ENCODE measurements at places on chromosomes 3 and 15.

DNA sequence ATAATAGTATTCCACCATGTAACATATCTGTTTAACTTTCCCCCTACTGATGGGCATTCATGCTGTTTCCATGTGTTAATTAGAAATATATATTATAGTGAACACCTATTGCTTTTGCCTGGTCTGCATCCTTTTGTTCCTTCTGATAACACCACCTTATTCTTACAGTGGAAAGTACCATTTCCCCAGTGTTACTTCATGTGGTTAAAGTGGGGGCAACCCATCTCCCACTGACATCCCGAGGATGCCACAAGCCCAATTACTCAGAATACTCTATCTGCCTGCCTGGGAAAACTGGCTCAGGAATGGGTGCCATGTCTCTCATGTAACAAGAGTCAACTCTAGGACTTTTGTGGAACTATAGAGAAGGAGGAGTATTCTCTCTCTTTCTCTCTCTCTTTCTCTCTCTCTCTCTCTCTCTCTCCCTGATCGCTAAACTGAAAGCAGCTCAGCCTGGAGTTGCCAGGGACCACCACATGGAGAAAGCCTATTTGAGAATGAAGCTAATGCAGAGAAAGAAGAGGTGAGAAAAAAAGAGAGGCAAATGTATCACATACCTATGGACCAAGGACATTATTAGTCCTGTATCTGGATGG lies 66.4 kb upstream of the PPIB start:
- DNase-seq: no peak

- no peak for DNase-seq
Observed at GRCh38 chr15:89346516-89347231, 12.1 kb upstream of the POLG start.

DNA sequence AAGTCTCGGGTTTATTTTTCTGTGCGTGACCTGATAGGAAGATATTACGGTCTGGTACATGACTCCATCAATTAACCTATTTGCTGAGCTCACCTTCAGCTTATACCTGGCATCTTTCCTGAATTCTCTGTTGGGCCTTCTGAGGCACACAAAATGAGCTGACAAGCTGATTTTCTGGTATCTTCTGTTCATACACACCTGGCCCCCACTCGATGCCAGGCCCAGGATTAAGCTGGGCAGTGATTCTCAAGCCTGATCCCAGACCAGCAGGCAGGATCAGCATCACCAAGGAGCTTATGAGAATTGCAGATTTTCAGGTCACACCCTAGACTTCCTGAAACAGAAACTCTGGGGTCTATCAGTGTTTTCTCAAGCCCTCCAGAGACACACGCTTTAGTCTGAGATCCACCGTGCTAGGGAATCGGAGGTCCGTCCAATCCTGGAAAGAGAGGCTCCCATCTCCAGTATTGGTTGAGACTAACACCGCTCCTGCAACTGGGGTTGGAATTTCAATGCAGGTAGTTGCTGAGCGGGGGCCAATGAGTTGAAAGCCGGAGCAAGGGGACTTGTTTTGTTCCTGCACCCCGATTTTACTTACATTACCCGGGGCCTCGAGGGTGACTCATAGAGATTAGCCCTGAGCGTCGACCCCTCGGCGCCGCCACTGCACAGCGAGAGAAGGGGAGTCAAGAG lies 636 bp upstream of the EIF1B start:
- DNase-seq: no peak

DNA sequence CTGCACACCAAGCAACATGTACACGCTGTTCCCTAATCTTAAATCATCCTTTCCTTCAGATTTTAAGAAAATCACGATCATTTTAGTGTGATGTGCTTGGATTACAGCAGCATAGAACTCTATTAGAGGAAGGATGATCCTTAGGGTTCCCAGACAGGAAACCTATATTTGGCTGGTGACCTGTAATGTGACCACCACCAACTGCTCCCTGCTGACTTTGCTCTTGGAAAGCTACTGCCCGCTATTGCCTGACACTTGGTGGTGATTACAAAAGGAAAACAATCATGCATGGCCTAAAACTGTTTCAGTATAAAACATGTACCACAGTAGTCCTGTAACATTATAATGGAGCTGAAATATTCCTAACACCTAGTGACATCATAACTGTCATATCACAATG lies 27.2 kb upstream of the LMOD3 start:
- no peak for DNase-seq

- no peak for DNase-seq
Observed at GRCh38 chr3:106942051-106942450, 435.2 kb upstream of the CCDC54 start.

GRCh38 chr3:191263365-191263764 lies 64.3 kb downstream of the OSTN start:
- DNase-seq: no peak

GRCh38 chr15:28127036-28127435 lies 27.9 kb upstream of the OCA2 start:
- DNase-seq: no peak

DNA sequence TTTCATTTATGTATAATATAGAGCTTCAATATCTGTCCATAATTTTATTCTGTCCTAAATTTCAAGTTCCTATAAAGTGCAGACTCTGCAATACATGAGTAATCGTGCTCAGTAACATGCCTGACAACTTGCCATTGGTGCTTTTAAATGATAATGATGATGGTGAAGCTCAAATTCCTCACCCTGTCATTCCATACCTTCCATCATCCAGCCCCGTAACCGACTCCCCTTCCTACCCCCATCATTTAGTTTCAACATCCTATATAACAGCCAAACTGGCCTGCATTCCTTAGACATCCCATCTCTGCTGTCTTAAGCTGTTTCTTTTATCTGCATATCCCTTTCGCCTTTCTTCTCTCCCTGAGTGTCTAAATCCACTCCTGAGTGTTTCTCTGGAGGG lies 67.2 kb upstream of the DLG1 start:
- DNase-seq: no peak

DNA sequence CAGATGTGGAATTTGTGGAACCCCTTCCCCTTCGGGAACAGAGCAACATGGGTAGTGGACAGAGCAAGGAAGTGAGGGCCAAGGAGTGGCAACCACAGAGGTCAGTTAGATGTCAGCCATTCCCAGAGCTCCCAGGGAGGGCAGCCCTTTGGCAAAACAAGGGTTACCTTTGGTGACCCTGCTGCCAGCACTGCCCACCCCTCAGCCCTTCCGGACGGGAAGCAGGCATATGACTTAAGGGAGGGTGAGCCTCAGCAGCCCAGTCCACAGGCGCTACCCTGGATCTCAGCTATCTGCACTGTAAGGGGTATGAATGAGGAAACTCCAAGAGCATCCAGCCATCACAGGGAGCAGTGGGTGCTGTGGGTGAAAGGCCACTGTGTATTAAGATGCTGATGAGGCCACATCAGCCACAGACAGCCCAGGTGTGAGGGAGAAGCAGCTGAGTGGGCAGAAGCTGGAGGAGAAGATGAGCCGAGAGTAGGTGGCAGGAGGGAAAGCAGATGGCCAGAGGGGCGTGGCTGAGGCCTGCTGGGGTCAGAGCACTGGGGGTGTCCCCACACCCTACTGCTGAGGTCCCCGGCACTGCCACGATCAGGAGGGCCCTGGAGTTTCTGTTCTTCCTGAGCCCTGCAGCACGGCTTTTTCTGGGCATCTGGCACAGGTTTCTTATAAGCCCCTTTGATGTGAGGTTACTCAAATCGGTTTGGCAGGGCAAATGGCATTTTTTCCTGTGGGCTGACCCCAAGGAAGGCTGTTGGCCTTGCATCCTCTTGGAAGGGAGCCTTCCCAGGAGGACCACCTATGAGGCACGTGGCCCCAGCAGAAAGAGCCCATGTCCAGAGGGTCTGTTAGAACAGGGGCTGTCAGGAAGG lies 6.2 kb downstream of the PLA2G4D start:
- no peak for DNase-seq

- DNase-seq: no peak
Observed at GRCh38 chr3:46715507-46716175, 2.0 kb downstream of the PRSS50 start.

DNA sequence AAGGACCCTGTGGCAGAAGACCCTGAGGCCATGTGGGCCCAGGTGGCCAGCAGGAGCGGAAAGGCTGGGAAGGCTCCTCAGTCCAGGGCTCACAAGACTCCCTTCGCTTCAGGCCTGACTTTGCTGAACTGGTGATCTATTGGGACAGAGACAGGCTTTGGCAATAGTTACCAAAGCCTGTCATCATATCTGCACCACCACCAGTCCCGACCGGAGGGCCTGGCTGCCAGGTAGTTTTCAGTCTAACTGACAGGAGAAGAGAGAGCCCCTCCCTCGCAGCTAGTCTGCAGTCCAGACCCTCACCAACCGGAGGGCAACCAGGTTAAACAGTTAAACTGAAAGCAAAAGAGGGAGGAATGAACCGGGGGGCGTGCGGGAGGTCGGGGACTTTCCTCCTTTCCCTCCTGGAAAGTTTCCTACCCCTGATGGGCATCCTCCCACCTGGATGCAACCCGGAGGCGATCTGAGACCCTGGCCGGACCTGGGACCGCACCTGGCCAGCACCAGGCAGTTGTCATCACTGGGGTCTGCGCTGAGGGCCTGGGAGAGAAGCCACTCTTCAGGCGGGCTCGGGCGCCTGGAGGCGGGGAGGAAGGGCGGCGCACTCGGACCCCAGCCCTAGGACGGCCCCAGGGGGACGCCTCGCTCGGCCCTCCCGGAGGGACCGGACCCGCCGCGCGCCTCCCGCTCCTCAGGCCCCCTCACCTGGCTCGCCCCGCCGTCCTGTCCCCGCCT lies 435 bp downstream of the RAB27A start:
- no peak for DNase-seq

- DNase-seq: peak; percentile 94
Observed at GRCh38 chr15:81296673-81297072, 27.3 kb downstream of the STARD5 start.

- peak; percentile 70 for DNase-seq
Observed at GRCh38 chr15:41730543-41730942, 43.7 kb upstream of the MAPKBP1 start.

GRCh38 chr3:154552338-154552737 lies 122.3 kb upstream of the GPR149 start:
- DNase-seq: peak; percentile 66

DNA sequence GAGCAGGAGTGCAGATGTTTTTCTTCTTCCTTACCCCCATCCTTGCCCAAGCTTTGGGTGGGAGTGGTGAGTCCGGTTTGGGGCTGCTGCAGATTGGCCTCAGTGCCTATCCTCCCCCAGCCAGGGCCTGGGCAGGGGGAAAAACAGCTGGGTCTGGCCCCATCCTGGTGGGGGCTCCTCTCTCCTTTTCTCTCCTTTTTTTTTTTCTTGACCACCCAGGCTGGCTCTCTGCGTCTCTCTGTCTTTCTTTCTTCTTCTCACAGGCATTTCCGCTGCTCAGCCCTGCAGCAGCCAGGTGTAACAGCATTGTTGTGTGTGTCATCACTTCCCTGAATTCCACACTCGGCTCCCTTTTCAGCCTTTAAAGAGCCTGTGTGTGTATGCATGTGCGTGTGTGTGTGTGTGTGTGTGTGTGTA lies 2.0 kb downstream of the FOXL2NB start:
- no peak for DNase-seq

DNA sequence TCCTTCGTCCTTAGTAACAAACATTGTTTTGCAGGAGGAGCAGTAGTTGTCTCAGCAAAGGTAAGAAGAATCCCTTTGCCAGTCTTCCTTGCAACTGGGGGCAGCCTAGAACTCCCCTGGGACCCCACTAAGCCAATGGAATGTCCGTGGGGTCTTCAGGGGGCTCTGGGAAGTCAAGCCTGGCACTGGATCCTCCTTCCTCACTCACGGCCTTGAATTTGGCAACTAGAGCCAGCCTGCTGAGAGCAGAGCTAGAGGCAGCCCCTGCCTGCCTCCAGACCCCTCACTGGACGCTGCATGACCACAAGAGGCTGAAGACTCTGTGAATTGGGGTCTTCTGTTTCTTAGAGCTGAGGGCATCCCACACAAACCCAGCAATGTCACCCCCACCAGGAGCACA lies 18.6 kb upstream of the PRR23E start:
- no peak for DNase-seq

DNA sequence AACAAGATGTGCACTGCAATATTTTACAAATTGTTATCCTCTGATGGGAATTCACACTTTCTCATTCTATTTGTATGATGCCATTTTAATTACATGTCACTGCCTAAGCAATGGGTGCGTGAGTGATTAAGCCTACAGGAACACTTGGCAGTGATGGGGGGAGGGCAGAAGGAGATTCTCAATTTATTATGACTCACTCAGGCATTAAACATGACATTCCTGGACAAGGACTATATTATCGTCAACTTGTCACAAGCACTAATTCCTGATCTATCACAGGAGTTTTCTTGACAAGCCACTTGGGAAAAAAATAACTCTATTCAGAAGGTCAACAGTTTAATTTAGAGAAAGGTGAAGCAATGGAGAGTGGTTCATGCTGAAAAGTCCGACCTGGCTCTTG lies 556.8 kb downstream of the NSUN3 start:
- DNase-seq: no peak

- no peak for DNase-seq
Observed at GRCh38 chr3:128466840-128467541, at the start of gene DNAJB8. Gene DNAJB8 (minus strand): TSS chr3:128466890. CDS start chr3:128463245, 3,645 bp downstream.

- peak; percentile 80 for DNase-seq
Observed at GRCh38 chr3:129829640-129830039, 63.9 kb downstream of the TMCC1 start.

GRCh38 chr3:67361323-67361722 lies 293.1 kb downstream of the SUCLG2 start:
- DNase-seq: no peak

GRCh38 chr3:150177673-150178381 lies 207.1 kb upstream of the PFN2 start:
- no peak for DNase-seq

DNA sequence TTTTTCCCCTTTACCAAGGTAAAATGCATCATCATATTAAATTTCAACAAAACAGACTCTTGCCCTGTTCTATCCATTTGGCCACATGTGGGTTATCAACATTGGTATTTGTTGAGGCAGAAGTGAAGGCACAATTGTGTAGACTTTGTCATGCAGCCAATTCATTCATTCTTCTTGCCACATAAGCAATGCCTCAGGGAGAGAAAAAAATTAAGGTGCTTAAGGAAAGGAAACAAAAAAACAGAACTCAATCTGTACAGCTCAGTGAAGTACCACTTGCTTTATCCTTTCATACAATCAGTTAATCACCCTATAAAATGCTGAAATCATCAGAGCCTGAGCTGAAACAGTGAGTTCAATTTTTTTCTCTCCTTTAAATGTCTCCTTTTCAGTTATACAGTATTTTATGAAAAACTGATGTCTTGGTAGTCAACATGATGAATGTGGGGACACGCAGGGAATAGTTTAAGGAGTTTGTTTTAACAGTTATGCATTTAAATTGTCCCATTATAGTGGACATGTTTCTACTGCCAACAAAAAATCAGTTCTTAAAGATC lies 588.9 kb downstream of the MFSD1 start:
- DNase-seq: no peak

GRCh38 chr15:70509282-70509662 lies 254.1 kb downstream of the UACA start:
- DNase-seq: no peak

- no peak for DNase-seq
Observed at GRCh38 chr3:77234004-77234403, 194.1 kb downstream of the ROBO2 start.

- DNase-seq: no peak
Observed at GRCh38 chr15:41031232-41032078, 78.2 kb downstream of the CHAC1 start.
